Trophoblast cell (in vitro differentiated cells and primary cell): ENCODE measurements at places on chromosomes 1 and 21.
A peak's percentile ranks its signal among the peaks of the same experiment; 100 is the strongest.

DNA sequence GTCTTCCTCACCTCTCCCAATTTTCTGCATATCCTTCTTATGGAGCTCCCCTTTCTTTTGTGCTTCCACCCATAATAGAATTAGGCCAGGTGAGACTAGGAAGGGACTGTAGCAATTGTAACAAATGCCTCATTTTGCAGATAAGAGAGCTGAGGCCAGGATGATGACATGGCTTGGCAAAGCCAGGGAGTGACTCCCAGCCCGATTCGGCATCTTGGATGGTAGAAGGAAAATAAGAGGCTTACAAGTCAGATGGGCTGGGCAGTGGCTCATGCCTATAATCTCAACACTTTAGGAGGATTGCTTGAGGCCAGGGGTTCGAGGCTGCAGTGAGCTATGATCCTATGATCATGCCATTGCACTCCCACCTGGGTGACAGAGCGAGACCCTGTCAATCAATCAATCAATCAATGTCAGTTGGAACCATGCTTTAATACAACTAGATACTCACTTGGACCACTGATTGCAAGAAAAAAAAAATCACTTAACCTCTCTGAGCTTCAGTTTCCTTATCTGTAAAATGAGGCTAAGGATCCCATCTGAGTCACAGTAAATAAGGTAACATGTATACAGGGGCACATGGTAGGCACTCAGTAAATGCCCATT lies 51.6 kb downstream of the PLEKHA6 start:
- DNase-seq, result peak; percentile 12

DNA sequence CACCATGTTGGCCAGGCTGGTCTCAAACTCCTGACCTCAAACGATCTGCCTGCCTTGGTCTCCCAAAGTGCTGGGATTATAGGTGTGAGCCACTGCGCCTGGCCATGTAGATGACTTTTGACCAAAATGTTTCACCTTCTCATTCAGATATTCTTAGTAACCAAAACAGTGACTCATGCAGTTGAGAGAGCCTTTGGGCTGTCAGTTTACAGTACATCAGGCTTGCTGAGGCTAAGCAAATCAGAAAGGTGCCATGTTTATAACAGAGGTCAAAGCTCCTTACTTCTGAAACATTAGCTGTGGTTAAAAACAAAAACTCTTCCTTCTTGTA lies 21.0 kb downstream of the CNIH4 start:
- peak; percentile 41 for DNase-seq

- DNase-seq, result no peak
These were observed 183.8 kb downstream of the LMX1A start for GRCh38 chr1:165172666-165173065.

GRCh38 chr1:92538413-92539061 lies 51.8 kb upstream of the GFI1 start:
- DNase-seq, result no peak

DNA sequence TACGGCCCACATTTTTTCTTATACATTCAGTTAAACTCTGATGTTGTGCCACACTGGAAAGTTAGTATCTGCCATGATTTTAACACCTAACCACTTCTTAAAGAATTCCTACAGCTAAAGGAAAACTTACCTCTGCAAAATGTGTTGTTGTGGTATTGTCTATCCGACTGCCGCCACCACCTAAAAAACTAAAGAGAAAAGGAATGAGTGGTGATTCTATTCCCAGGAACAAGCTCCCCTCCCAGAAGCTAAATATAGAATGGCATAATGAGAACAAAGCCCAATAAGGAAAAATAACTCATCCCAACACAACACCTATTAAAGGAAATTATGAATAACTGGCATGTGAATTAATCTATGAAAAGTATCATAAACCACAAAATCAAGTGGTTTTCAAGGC lies 39.5 kb downstream of the RNF115 start:
- DNase-seq, result no peak

GRCh38 chr1:208182880-208183645 lies 61.1 kb downstream of the PLXNA2 start:
- DNase-seq, result no peak

DNA sequence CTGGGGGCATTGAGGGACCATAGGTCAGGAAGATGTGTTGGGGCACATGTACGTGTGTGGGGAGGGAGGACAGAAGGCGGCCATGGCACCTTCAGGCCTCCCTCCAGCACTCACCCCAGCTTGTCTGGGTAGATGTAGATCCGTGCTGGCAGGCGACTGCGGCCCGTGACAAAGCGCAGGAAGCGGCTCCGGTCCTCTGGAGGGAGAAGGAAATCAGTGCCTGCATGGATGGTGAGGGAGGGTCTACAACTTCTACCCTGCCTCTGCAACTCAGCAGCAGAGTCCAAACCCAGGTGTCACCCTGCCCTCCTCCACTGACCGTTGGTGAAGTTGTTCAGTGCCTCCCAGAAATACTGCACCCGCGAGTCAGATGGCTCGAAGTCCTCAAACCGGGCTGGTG lies 7.4 kb downstream of the HECTD3 start:
- DNase-seq, result no peak

DNA sequence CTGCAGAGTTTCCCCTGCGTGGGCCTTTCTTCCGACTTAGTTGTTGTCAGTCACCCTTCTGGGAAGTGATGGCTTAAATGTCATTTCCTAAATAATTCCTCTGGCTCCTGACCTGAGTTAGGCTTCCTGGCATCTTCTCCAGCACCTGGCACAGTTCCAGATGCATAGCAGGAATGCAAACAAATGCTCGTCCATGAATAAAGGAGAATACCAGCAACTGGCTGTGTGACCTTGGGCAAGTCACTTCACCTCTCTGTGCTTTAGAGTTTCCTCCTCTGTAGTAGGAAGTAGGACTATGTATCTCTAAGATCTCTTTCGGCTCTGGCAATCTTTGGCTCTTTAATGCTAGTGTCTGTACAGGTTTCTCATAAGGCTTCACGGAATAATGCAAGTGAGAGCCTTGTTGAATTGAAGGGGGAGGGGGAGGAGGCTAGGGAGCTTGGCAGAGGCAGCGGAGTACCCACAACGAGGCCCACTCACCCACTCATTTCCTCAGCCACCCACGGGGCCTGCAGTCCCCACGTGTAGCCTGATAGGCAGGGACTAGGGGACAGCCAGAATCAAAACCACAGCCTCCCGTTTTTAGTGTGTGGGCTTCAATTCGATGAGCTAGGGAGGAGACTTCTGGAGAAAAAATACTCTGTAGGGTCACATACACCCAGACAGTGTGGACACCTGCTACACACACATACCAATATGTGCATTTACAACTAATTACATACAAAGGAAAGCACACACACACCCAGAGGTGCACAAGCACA lies 48.1 kb downstream of the TENT5C start:
- no peak for DNase-seq

DNA sequence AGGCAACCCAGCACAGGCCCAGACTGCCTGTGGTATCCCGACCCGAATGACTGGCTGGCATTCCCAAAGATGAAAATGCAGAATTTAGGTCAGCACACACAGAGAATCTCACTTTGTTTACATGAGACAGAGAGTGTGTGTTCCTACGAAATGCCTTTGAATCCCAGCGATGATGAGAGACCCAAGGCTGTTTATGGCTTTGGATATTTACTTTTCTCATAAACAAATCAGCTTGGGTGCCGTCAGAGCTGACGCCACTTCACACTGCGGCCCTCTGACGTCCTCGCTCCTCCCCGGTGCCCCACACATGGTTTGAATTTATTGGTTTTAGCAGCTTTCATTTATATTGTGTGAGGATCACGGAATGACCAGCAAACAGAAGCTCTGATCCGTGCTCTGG lies 18.7 kb downstream of the TRABD2B start:
- DNase-seq, result no peak

DNA sequence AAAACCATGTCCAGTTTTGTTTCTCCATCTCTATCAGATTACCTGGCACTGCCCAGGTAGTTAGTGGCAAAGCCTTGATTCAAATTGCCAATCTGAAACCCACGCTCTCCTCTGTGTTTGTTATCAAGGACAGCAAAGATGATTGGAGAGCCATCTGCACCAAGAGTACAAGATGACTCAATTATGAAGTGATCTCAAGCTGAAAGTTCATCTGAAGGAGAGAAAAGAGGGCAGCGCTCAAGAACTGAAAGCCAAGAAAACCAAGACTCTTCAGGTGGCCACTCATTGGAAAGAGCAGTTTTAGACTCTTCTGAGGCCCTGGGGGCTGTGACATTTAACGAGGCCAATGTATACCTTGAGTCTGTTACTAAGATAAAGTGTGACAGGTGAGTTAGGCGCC lies 13.8 kb downstream of the RXRG start:
- DNase-seq, result no peak
